Skin of body (tissue), 3 donors: ENCODE measurements at places on chromosomes 5 and 9.

DNA sequence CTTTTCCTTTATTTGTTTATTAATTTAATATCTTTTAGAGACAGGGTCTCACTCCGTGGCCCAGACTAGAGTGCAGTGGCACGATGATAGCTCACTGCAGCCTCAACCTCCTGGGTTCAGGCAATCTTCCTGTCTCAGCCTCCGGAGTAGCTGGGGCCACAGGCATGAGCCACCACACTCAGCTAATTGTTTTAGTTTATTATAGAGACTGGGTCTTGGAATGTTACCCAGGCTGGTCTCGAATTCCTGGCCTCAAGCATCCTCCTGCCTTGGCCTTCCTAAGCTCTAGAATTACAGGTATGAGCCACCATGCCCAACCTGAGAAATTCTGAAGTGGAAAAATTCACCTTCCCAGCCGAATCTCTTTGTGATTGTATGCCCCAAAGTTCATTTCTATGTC is 139.4 kb upstream of the SLC12A2 start:
- no peak for DNase-seq

GRCh38 chr9:130366888-130367550 is 77.7 kb upstream of the ASS1 start:
- no peak for DNase-seq

DNA sequence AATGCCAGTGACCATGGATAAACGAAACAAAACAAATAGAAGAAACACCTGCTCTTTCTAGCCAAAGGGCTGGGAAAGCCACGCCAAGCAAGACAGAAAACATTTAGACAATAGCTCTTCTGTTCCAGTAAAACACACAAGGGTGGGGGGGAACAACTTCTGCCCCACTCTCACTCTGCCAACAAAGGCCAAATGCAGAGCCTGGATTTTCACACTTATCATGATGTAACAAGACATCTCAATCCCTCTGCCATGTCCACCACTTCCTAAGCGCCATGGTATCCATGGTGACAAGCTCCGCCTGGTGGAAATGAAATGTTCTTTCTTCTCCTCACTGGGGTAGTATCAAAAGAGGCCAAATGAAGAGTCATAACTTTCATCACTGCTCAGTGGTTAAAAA is 60.6 kb downstream of the DRD1 start:
- DNase-seq = no peak

GRCh38 chr5:123874600-123875201 is 362.7 kb downstream of the CSNK1G3 start:
- DNase-seq = peak; percentile 66

GRCh38 chr5:5304361-5305020 is 118.0 kb upstream of the ICE1 start:
- no peak for DNase-seq

GRCh38 chr9:136927343-136928271 is 16.9 kb downstream of the FBXW5 start:
- DNase-seq = no peak

GRCh38 chr5:107512029-107512428 is 158.7 kb downstream of the EFNA5 start:
- no peak for DNase-seq

DNA sequence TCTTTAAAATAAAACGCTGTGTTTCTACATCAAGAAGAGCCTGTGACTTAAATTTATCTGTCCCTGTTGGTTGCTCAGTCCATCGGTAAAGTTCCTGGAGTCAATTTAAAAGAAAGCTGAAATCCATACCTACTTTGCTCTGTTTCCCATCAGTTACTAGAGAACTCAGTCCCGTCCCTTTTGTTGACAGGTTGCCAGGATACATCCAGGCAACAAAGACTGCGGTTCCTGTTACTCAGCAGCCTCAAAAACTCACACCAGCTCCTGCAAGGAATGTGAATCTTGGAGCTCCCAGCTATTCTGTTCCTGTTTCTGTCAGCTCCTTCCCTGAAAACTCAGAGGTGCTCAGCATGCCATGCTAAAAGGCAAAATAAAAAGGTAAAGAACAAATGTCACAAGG is at the start of gene ZNF474:
TSS of gene ZNF474 (plus strand) at position 241 of the 400 bp plus-strand sequence. CDS start 22,445 bp downstream, outside the sequence.
- peak; percentile 84 for DNase-seq

GRCh38 chr9:128825923-128826700 is 3.5 kb downstream of the SPOUT1 start:
- DNase-seq = no peak

- peak; percentile 48 for DNase-seq
Measured at GRCh38 chr9:84652496-84653120, 16.9 kb upstream of the NTRK2 start.

GRCh38 chr5:124583469-124584350 is 162.7 kb downstream of the ZNF608 start:
- DNase-seq = no peak

DNA sequence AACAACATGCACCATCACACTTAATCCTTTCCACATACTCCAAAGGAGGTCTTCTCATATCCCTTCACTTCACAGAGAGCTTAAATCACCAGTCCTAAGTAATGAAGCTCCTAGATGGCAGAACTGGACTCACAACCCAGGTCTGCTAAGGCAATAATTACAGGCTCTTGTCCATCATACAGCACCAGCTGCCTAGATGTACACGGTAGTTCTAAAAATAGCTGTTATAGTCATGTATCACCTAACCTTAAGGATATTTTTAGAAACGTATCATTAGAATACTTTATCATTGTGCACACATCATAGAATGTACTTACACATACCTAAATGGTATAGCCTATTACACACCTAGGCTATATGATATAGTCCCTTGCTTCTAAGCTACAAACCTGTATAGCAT is 644.6 kb upstream of the RGMB start:
- DNase-seq = no peak

DNA sequence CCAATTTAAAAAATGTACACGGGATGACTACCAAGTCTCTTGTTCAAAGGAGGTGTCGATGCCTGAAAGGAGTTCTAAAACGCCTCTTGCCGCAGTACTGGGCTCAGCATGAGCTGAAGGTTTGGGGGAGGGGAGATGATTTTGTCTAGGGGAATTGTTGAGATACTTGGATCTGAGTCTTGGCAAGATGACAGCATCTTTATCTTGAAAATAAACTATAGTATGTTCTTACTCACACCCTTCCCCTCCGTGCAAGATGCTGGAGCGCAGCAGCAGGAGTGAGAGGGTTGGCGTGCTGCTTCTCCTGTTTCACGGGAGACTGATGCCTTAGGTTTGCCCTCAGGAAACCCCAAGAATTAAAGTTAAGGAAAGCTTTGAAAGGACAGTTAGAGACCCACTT is 47.3 kb downstream of the FAM78A start:
- DNase-seq = no peak

DNA sequence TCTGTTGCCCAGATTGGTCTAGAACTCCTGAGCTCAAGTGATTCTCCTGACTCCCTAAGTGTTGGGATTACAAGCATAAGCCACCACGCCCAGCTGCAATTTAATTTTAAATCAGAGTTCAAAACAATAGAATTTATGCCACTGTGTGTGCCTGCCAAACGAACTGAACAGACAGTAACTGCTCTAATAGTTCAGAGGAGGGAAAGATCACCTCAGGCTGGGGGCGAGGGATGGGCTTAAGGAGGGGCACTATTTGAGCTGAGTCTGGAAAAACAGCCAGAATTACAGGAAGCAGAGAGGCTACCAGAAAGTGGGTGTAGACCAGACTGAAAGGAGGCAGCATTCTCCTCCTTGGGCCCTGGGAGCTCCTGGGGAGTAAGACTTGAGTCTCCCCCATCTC is 12.2 kb downstream of the NOL6 start:
- DNase-seq = no peak

GRCh38 chr9:21381448-21382339 is 3.5 kb downstream of the IFNA2 start:
- DNase-seq = no peak

DNA sequence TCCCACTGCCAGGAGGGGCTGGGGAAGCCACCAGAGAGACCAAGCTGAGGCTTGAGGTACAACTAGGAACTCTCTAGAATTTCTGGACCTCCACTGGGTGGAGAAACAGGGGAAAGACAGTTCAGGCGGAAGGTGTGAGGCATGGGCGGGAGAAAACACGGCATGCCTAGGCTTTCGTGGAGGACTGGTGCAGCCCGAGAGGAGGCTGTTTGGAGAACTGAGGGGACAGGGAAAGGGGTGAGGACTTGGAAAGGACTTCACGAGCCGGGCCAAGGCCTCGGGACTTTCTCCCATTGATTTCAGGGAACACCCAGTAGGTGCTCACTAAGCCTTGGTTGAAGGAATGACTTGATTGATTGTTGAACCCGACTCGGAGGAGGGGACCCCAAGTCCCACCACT is 9.5 kb upstream of the ADGRD2 start:
- no peak for DNase-seq

DNA sequence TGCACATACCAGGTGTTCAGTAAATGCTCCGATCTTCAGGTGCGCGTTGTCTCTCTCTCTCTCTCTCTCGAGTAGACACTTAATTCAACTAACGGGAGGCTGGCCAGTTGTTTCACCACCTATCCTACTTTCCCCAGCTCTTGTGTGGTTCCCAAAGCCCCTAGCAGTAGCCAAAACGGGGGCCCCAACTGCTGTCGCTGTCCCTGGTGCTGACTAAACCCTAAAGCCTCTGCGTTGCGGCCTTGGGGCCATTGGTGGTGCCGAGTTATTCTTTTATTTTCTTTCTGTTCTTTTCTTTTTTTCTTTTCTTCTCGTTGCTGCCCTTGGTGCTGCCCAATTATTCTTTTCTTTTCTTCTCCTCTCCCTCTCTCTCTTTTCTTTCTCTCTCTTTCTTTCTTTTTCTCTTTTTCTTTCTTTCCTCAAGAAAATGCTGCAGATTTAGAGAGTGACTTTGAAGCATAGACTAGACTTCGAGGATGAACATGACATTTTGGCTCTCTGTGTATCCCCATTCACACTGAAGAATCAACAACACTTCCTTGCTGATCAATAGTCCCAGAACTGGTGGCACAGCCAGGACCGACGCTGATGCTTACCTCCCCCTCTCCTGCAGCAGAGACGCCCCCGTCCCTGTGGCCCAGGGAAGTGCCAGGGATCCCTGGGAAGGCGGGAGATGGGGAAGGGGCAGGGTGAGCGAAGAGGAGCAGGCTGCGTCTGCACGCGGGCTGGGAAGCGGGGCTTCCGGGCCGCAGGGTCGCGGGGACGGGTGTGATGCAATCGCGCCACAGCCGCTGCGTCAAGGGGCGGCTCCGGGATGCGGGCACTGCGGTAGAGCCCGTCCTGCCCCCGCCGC is at the start of gene FBLL1:
TSS of gene FBLL1 (plus strand) at position 785 of the 853 bp plus-strand sequence. CDS start 200 bp downstream, outside the sequence.
- no peak for DNase-seq

- DNase-seq = no peak
Measured at GRCh38 chr5:91166059-91166807, 216.9 kb downstream of the ARRDC3 start.

- DNase-seq = no peak
Measured at GRCh38 chr5:25948278-25948677, 1090.1 kb downstream of the CDH9 start.

DNA sequence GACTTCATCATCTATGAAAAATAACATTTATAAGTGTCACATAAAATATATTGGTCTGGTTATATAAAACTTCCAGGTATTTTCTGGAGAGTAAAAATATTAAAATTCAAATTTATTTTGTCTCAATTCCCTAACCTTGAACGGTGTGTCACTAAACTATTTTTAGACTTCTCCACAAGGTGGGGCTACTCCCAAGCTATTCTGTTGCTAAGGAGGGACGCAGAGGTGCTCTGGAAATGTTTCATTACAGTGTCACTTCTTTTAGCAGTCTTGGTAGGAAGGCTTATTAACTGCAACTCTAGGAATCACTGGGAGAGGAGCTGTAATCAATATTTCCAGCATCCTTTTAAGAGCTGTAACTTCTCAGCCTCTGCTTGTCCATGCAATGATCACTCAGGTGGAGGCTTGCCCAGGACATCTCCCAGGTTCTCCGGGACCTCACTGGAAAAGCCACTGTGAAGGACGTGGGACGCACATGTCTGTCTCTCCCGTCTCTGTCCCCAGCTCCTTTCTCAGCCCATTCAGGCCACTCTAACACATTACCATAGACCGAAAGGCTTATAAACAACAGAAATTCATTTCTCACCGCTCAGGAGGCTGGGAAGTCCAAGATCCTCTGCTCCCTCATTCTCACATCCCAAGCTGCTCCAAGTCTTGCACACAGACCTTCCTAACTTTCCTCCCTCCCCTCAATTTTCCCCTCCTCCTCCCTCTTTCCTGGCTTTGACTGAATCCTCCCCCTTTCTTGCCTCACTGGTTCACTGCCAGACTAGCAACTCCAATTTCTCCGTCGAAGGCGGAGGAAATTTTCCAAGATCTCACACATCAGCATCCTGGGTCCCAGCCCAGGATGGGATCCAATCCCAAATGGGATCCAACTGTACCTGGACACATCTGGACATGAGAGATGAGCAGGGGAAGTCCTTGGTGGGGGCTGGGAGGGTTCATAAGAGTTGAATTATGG is 32.7 kb upstream of the DNAH5 start:
- no peak for DNase-seq

DNA sequence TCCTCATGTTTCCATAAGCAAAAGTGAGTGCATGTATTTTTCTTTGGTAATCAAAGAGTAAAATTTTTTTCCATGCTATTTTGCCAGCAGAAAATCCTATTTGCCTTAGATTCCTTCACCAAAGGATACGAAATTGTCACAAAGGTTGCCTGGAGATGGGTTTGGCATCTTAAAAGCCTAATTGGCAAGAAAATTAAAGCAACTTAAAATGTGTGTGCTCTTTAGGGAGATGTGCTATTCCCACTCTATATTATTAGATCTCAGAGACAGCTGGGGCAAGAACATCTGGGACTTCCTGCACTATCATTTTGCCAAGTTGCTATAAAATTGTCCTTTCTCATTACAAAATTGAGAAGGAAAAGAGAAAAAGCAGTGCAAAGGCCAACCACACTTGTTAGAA is 146.1 kb downstream of the PLCXD3 start:
- no peak for DNase-seq

- no peak for DNase-seq
Measured at GRCh38 chr9:137421838-137422603, 941 bp downstream of the EXD3 start.

- DNase-seq = no peak
Measured at GRCh38 chr5:149790276-149790675, 60.2 kb downstream of the PPARGC1B start.

GRCh38 chr9:133202145-133202513 is 6.9 kb downstream of the OBP2B start:
- no peak for DNase-seq

DNA sequence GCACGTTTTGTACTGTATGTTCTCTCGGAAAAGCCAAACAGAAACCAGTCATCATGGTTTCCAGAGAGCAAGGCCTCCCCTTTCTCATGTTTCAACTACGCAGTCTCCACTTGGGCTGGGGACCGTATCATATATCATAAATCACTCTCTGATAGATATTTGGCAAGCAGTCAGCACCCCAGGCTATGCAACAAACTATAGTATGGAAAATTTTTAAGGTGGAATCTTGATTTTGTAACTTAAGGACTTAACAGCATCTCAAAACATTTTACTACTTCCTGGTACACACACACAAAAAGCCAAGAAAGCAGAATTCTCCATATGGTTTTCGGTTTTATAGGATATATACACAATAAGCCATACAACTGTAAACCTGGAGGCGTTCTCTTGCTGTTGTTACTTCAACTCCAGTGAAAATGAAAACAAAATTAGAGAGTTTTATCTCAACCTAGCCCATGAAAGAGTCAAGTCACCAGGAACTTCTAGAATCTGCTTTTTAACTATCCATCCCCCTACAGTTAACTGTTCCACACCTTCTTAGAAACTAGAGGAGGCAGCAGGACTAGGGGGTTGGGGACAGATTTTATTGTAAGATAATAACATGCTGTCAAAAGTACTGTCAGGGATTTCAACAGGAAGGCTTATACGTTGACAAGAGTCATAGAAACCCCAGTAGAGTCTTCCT is 283.4 kb downstream of the NFIB start:
- peak; percentile 96 for DNase-seq

GRCh38 chr9:755454-756381 is 85.8 kb upstream of the DMRT1 start:
- DNase-seq = no peak
